Foreskin fibroblast (primary cell): ENCODE measurements at places on chromosomes 11 and 22.
A peak's percentile ranks its signal among the peaks of the same experiment; 100 is the strongest.

GRCh38 chr22:42664976-42665831 lies 16.0 kb upstream of the CYB5R3 start:
- DNase-seq: no peak

DNA sequence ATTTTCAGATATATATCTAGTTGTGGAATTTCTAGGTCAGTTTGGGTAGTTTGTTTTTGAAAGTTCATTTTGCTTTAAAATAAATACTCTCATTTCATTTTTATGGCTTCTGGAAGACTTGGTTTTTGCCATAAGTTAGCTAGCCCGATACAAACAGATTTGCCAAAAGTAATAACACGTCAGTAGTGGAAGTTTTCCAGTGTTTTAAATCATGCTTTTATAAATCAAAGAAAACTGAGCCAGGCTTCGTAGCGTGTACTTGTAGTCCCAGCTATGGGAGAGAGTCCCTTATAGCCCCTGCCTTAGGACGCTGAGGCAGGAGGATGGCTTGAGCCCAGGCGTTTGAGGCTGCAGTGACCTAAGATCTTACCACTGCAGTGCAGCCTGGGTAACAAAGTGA lies 21.7 kb upstream of the MICALL1 start:
- no peak for DNase-seq

GRCh38 chr11:59801160-59801706 lies 9.3 kb downstream of the MRPL16 start:
- DNase-seq: peak; percentile 19

DNA sequence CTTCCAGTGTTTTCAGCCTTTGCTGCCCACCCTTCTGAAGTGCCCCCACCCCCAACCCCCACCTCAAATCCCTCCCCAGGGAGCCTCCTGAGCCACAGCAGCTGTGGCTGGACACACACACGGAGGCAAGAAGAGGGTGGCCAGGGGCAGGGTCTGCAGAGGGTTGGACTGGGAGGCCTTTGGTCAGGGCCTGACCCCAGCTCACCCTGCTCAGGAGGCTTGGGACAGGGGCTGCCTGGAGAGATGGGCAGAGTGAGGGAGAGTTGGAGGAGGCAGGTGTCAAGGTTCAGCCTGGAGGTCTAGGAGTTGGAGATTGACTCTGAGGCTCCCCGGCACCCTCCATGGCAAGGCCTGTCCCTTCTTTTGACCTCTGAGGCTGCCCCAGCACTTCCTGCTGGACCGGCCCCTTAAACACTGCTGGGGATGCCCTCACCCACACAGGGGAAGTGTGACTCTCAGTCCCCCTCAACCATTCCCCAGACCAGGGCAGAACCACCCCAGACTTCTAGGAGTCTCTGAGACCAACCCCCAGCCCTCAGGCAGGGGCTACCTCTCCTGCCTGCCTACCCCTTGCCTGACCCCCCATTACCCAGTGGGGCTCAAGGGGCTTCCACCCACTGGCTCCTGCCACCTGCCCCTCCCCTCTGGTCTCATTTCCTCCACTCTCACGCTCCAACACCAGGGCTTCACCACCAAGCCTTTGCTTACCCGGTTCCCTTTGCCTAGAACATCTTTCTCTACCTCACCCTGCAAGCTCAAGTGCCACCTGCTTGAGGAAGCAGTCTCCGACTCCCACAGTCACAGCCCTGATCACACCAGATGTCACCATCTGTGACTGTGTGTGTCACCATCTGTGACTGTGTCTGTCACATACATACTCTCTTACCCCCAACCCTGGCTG lies 8.6 kb downstream of the ARAP1 start:
- no peak for DNase-seq

DNA sequence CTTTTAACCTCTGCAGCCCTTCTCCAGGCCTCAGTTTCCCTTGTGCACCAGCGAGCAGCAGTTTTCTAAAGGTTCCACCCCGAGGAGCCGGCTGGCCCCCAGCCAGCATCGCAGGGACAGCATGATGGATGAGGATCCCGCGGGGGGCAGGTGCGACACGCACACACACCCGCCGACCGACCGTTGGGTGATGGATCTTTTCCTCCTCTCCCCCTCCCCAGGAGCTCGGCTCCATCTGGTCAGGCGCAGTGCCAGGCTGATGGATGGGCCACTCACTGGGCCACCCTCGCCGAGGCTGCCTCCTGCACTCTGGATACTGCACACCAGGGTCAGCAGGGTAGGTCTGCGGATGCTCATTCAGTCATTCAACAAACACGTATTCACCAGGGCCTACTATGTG lies 12.8 kb upstream of the CABP7 start:
- no peak for DNase-seq

DNA sequence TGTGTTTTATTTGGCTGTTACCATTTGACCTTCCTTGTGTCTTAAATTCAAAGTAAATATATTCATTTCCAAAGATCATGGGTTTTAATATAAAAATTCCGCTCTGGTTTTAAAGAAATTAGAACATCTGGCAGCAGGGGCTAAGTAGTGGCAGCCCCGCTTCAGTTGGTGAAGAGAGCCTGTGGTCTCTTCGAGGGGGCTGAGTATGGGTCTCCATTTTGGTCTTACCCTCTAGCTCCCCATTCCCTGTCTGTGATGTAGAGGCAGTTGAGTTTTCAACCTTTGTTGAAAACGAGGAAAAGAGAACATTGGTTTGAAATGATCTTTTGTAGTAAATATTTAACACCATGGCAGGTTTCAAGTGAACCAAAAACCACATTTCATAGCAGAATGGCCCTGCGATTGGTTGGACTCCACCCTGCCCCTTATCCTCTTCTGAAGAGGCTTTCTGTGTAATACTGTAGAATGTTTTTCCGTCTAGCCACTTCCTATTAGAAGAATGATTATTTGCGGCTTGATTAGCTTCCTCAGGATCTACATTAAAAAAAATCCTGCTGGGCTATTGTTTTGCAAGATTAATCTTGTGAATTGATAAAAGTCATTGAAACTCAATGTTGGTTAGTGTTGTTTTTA lies 17.7 kb downstream of the APLP2 start:
- no peak for DNase-seq

- no peak for DNase-seq
Observed at GRCh38 chr11:27707676-27708075, 7.4 kb upstream of the BDNF start.

DNA sequence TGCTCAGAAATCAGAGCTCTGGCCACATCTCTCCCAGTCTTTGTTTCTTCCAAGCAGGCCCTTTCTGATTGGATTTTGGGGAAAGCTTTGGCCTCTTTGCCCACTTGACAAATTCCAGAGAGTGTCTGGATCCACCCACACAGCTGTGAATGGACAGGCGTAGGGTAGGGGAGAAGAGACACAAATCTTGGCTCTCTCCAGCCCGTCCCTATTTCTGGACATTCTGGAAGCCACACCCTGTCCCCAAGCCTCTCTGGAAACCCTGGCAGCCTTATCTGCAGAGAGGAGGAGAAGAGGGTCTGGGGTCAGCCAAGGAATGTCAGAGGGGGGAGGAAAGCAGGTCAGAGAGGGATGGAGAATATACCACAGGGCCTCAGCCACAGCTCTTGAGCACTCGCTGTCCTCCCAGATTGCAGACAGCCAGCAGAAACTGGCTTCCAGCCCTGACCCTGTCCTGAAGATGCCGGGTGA lies 59.5 kb upstream of the WNT11 start:
- no peak for DNase-seq

GRCh38 chr11:134498326-134499139 lies 86.5 kb upstream of the B3GAT1 start:
- DNase-seq: no peak

DNA sequence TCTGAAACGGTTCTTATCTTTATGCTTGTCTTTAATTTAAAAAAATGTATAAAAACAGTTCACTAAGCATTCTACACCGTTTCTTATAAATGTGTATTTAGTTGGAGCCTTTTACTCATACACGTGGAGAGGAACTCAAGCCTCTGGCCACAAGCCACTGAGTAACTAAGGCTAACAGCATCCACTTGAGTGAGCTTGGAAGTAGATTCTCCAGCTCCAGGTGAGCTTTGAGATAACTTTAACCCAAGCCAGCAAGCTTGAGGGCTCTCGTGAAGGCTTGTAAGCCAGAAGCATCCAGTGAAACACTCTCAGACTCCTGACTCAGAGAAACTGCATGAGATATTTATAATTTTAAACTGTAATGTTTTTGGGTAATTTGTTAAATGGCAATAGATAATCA lies 82.6 kb downstream of the ARHGAP20 start:
- no peak for DNase-seq

DNA sequence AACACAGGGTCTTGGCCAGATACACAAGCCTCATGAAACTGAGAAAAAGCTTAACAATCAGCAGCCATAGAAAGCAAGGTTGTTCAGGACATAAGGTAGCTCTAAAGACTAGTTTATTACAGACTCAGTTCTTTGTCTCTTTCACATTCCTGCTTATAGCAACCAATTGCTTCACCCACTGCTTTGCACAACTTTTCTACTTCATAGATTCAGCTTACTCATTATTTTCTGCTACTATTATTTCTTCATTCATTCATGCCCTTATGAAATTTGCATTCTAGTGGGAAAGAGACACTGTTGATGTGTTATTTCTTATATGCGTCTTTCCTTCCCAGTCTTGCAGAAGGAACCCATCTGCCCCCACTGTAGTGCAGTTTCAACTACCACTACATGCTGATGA lies 4.7 kb downstream of the CCDC34 start:
- DNase-seq: no peak

GRCh38 chr11:78790784-78791183 lies 216.1 kb upstream of the NARS2 start:
- no peak for DNase-seq
